ENCODE measurements at places on chromosomes 12 and 14.

- no peak for DNase-seq
Observed at GRCh38 chr12:91685917-91686316, 459.7 kb downstream of the BTG1 start.

GRCh38 chr12:123073962-123074801 is 76.7 kb downstream of the PITPNM2 start:
- no peak for DNase-seq

DNA sequence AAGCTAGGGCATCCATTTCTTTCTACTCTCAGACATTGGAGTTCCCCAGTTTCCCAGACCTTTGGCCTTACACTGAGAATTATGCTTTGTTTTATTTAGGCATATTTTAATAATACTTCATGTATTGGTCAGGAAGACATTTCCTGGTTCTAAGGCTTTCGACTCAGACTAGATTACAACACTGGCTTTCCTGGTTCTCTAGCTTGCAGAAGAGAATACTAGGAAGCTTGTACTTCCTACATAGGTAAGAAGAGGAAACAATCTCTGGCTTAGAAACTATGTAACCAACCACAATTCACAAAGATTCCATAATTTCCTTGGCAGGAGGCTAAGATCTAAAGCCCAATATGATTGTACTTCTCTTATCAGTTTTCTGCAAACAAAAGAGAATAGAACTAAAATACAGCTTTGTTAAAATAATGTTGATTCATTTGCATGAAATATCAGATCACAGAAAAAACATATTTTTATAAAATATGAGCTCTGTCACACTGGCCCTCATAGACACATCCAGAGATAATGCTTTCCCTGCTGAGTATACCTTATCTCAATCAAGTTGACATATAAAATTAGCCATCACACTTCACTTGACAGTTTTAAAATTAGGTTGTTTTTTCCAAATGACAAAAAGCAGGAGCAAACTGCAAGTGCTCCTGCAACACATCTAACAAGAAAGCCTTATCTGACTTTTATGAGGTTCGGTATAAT is 30.5 kb downstream of the CLEC2D start:
- no peak for DNase-seq

DNA sequence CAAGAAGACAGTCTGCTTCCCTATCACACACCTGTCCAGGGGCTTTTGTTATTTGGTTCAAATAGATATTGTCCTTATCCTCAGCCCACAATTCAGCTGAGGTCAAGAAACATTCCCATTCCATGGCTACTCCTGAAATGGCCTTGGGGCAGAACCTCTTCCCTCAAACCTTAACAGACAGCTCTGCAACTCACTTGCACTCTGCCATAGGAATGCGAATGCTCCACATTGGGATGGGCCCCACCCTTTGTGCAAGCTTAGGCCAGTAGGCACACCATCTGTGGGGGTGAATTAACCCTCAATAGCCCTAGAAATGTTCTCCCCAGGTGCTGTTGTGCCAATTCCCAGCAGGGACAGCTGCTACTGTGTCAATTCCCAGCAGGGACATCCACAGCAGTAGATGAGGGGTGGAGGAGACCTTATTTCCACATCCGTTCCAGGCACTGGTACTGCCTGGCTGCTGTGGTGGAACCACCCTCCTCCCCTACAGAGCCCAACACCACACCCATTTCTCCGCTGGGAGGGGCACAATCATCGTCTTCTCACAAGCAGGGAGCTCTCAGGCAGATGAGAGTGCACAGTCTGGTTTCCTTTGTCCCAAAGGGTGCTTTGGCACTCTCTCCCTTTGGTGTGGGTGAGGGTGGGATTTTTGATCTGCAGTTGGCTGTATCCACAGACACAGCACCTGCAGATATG is 42.3 kb upstream of the GLIPR1 start:
- DNase-seq: no peak
